ENCODE measurements at places on chromosomes 1 and 21. TPM values are rescaled to one million over a fixed set of nuclear protein-coding genes. Genes with fewer than 3 reads are reported as not detected.

DNA sequence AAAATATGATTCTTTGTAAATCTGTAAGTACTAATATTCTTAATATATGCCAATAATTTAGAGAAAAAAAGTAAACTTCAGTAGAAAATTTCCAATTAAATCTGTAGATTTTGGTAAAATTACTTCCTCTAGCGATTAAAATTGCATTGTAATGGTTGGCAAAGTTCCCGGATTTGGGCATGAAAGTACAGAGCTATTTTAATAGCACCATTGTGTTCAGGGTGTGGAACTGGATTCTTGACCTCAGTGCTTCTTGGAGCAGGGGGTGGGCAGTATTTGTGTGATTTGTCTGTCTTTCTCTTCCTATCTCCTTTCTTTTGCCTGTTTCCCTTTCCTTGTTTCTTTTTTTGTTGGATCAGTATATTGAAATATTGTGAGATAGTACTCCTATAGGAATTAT lies 72.1 kb downstream of the DNM3 start:
- no peak overlapping the region for H3K27ac ChIP-seq
- no peak overlapping the region for H3K4me3 ChIP-seq
- no peaks in the 10 kb centered on the region for H3K36me3 ChIP-seq
- no peaks in the 10 kb centered on the region for H3K27me3 ChIP-seq

- H3K4me3 ChIP-seq: no peak overlapping the region
- peaks cover 3% of the 10 kb centered on the region for H3K27me3 ChIP-seq
These were observed 36.8 kb upstream of the RUNX3 start for GRCh38 chr1:24966724-24967346.

DNA sequence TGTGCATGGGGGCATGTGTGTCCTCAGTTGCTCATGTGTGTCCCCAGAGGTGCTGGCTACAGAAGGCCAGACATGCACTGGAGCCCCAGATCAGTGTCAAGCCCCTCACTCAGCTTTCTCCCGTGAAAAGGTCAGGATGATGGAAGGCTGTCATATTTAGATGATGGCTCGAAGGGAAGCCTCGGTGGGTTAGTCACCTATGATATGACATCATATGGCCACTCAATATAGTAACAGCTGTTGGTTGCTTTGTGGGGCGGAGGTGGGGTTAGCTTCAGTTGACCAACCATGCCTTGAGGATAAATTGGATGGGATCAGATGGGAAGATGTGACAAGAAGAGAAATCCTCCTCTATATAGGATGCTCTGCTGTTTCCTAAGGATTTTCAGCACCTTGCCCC lies 43.5 kb upstream of the ATF3 start:
- no peaks in the 10 kb centered on the region for H3K27me3 ChIP-seq
- H3K4me3 ChIP-seq: no peak overlapping the region
- H3K4me1 ChIP-seq: peaks cover 21% of the 10 kb centered on the region
- no peak for DNase-seq
- H3K27ac ChIP-seq: no peak overlapping the region
- H3K36me3 ChIP-seq: no peaks in the 10 kb centered on the region

DNA sequence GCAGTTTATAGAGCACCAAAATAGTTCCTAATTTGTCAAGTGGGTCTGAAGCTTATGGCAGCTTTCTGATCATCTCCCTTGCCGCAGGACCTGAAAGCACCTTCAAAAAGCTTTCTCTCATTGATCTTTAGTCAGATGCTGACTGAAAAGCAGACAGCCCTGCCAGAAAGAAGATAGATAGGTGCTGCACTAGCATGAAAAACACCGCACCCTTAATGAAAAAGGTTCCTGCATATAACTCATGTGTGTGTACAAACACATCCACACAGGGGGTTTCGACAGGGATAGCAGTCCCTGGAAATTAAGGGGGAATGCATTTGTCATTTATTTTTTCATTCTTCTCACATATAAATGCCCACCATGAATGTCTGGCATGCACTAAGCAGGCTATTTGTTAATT lies 361.7 kb upstream of the SNX7 start:
- H3K27ac ChIP-seq: no peak overlapping the region
- no peak overlapping the region for H3K4me3 ChIP-seq
- no peak for DNase-seq
- H3K27me3 ChIP-seq: no peaks in the 10 kb centered on the region

GRCh38 chr21:18493422-18493821 lies 89.8 kb upstream of the TMPRSS15 start:
- H3K4me3 ChIP-seq: no peak overlapping the region
- H3K4me1 ChIP-seq: no peaks in the 10 kb centered on the region
- H3K36me3 ChIP-seq: no peaks in the 10 kb centered on the region
- H3K27ac ChIP-seq: no peak overlapping the region

Gene CASQ1
- total RNA-seq: 2.1 TPM

GRCh38 chr1:66085600-66085999 lies 292.9 kb downstream of the PDE4B start:
- no peak overlapping the region for H3K27ac ChIP-seq
- no peak for DNase-seq
- H3K4me3 ChIP-seq: no peak overlapping the region
- H3K36me3 ChIP-seq: no peaks in the 10 kb centered on the region
- no peaks in the 10 kb centered on the region for H3K27me3 ChIP-seq

DNA sequence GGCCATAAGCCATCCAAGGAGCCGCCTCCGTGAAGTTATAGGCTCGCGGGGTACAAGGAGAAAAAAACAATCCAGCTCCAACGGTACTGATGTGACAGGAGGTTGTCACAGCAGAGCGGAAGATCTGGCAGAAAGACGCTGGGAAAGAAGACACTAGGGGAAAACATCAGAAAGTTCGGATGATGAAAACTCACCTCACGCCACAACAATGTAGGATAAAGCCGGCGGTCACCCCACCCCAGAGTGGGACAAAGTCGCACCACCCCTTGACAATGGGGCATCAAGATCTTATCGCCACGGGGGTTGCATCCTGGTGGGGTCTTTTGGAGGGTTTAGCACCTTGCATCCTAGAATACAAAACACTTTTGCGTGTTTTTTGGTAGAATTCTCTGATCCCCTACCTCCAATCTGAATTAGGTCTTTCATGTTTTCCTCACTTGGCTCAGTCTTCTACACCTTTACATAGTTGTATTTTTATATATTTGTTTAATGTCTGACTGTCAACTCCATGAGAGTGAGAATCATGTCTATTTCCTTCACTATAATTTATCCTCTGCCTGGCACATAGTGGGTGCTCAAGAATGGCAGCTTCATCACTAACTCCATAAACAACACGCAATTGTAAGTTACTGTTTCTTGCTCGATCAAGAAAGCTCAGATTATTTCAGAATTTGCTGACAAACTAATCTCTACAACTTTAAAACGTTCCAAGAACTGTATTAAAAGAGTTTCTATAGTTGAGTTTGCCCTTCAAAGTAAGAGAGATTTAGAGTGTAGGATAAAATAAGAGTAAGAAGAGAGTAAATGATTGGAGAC lies 611 bp upstream of the ZSWIM5 start:
- peaks cover 26% of the 10 kb centered on the region for H3K27me3 ChIP-seq
- peaks cover 5% of the 10 kb centered on the region for H3K4me1 ChIP-seq
- no peaks in the 10 kb centered on the region for H3K36me3 ChIP-seq
- peak overlapping the region; percentile 75 for H3K4me3 ChIP-seq
- no peak for DNase-seq

DNA sequence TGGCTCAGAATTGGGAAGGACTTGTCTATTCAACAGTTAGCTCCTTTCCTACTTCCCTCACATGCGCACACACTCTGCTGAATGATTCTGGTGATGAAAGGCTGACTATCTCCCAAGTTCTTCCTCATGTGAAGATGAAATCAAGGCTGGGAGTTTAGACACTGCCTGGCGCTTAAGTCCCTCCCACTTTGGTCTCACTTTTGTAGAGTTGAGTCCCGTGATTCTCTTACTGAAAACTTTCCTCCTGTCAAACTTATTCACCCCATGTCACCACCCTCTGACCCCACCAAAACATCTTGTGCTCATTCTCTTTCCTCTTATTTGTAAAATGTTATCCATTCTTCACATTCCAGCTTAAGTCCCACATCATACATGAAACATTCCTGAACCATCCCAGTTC lies 8.4 kb upstream of the MRPS6 start:
- H3K4me3 ChIP-seq: no peak overlapping the region
- H3K36me3 ChIP-seq: no peaks in the 10 kb centered on the region
- DNase-seq: no peak
- H3K27me3 ChIP-seq: peaks cover 2% of the 10 kb centered on the region
- H3K27ac ChIP-seq: no peak overlapping the region

Gene SYCP1
- total RNA-seq: not detected

GRCh38 chr1:19410393-19410792 lies 74.9 kb downstream of the CAPZB start:
- no peaks in the 10 kb centered on the region for H3K36me3 ChIP-seq
- no peak overlapping the region for H3K27ac ChIP-seq
- peaks cover 26% of the 10 kb centered on the region for H3K4me1 ChIP-seq

Gene RHBG
- total RNA-seq: not detected

DNA sequence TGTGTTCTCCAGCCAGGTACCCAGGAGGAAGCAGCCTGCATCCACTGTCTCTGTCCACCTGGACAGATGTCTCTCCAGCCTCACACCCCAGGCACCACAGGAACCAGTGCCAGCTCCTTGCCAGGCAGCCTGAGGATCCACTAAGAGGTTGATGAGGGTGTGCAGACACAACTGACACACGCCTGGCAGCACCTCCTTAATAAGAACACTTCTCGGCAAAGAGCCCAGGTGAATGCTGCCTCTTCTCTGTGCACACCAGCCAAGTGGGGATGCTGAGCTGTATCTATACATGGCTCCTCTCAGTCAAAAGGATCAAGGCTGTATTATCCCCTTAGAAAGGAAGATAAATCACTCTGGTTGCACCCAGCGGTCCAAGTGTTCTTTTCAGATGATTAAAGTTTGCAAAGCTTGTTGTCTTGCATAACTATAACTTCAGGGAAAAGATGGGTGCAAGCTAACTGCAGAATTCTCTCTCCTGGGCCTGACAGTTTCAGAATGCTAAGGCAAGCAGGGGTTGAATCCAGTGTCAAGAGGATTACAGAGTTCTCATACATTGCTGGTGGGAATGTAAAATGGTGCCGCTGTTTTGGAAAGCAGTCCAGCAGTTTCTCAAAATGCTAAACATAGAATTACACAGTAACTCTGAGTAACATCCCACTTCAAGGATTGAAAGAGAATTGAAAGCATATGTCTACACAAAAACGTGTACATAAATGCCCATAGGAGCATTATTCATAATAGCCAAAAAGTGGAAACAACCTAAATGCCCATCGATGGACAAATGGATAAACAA lies 3.7 kb upstream of the CAPN8 start:
- H3K4me3 ChIP-seq: no peak overlapping the region
- no peaks in the 10 kb centered on the region for H3K36me3 ChIP-seq
- H3K27ac ChIP-seq: no peak overlapping the region
- DNase-seq: no peak
- no peaks in the 10 kb centered on the region for H3K4me1 ChIP-seq
- no peaks in the 10 kb centered on the region for H3K27me3 ChIP-seq

Gene RASSF5
- total RNA-seq: 0.43 TPM

- H3K27ac ChIP-seq: no peak overlapping the region
- H3K27me3 ChIP-seq: no peaks in the 10 kb centered on the region
- H3K4me3 ChIP-seq: no peak overlapping the region
- DNase-seq: peak; percentile 84
- peaks cover 11% of the 10 kb centered on the region for H3K4me1 ChIP-seq
These were observed 10.1 kb upstream of the MEF2D start for GRCh38 chr1:156510709-156511108.

Gene ANKRD65
- total RNA-seq: not detected

- H3K27ac ChIP-seq: no peak overlapping the region
- no peaks in the 10 kb centered on the region for H3K4me1 ChIP-seq
- H3K36me3 ChIP-seq: no peaks in the 10 kb centered on the region
- no peak overlapping the region for H3K4me3 ChIP-seq
- H3K27me3 ChIP-seq: peaks cover 2% of the 10 kb centered on the region
- no peak for DNase-seq
These were observed 84.6 kb upstream of the SSX2IP start for GRCh38 chr1:84774669-84775534.

DNA sequence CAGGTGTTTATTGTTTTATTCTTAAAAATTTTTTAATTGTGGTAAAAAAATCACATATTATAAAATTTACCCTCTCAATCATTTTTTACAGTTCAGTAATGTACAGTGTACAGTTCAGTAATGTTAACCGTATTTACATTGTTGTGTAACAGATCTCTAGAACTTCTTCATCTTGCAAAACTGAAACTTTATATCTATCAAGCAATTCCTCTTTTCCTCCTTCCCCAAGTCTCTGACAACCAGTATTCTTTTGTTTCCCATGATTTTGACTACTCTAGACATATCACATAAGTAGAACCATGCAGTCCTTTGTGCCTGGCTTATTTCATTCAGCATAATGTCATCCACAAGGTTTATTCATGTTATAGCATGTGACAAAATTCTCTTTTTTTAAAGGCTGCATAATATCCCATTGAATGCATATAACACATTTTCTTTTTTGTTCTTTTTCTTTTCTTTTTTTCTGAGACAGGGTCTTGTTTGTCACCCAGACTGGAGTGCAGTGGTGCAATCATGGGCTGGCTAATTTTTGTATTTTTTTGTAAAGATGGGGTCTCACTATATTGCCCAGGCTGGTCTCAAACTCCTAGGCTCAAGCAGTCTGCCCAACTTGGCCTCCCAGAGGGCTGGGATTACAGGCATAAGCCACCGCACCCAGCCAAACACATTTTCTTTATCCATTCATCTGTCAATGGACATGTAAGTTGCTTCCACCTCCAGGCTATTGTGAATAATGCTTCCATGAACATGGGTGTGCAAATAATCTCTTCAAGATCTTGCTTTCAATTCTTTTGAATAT lies 17.2 kb upstream of the RCSD1 start:
- no peak overlapping the region for H3K4me3 ChIP-seq
- H3K4me1 ChIP-seq: peaks cover 7% of the 10 kb centered on the region

DNA sequence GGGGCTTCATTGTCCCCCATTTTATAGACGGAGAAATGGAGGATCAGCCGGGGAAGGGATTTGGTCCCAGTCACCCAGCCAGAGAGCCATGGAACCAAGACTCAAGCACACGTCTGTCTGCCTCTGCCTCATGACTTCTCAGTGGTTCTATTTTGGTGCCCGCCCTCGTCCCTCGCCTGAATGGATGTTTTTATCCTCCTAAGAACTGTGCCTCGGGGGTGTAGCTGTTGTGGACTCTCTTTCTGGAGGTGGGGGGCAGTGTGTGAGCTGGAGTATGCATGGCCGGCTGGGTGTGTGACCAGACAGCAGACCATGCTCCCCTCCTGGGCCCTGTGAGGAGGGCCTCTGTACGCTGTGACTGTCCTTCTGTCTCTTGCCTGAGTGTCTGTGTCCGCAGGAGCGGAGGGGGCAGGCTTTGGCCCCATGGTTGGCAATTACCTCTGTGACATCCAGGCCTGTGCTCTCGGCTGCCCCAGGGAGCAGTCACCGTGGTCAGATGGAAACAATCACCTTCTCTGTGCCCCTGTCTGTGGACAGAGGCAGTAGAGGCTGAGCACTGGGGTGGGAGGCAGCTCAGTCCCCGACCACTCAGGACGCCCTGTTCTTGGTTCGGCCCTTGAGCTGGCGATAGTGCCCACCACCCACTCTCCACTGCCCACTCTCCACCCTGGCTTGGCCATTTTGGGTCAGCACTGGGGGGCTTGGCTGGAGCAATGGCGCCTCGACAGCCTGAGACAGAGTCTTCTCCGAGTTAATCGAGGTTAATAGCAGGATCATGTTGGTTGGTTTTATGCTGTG lies 20.4 kb downstream of the WNT4 start:
- H3K27ac ChIP-seq: no peak overlapping the region
- no peaks in the 10 kb centered on the region for H3K27me3 ChIP-seq
- H3K4me1 ChIP-seq: peaks cover 3% of the 10 kb centered on the region
- H3K36me3 ChIP-seq: no peaks in the 10 kb centered on the region
- H3K4me3 ChIP-seq: no peak overlapping the region

All from astrocyte (in vitro differentiated cells and primary cell).